ENCODE measurements at places on chromosomes 1 and 21.
A peak's percentile ranks its signal among the peaks of the same experiment; 100 is the strongest.

DNA sequence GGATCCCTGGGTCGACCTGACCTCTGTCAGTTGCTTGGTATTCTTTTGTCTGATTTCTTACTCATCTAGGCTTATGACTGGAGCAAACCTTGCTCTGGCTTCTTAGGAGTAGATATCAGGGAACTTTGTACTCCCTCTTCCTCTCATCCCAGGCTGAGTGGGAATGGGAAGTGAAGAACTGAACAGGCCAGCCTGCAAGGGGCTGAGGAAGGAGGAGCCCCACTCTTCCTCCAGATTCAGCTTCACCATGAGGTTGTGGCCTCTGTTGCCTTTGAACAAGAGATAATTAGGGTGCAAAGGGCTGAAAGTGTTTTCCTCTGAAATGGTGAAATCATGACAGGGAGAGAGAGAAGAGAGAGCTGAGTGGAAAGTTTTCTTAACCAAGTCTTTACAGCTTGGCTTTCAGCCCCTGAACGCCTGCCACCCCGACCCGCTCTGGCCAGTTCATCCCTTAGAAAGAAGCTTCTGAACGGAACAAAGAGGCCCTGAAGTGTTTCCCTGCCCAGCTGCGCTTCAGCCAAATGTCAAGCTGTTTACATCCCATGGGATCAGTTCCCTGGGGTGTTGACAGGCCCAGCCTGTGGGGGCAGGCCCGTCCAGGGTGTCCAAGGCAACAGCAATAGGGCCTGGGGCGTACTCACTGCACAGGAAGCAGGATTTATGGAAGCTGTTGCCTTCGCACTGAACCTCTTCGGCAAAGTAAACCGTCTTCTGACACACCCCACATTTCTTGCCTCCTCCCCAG lies 11.2 kb downstream of the CSRP1 start:
- DNase-seq, result peak; percentile 16

GRCh38 chr1:92411511-92411910 lies 75.2 kb downstream of the GFI1 start:
- DNase-seq, result no peak

DNA sequence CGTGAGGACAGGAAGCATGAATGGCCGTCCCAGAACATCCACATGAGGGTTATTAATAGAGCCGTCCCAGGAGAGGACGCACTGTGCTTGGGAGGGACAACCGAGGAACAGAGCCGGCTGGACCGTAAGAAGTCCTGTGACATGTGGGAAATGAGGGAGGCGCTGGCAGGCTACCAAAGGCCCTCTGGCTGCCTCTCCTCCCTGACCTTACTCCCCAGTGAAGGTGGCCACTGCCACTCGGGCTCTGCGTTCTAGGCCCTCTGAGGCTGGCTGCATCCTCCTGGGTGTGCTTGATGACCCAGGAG lies 15.5 kb upstream of the NPPB start:
- DNase-seq, result no peak

DNA sequence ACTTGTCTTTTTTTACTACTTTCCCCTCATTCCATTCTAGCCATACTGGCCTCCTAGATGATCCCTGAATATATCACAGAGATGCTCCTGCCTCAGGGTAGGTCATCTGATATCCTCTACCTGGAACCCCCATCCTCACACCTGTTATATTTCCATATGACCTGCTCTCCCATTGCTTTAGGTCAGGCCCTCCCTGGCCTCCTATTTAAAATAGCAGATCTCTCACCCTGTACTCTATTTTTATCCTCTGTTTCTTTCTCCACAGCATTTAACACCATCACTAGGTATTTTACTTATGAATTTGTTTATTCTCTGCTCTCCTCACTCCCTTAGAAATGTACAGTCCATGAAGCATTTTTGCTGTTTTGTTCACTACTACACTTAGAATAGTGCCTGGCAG lies 13.6 kb downstream of the PIK3R3 start:
- no peak for DNase-seq

DNA sequence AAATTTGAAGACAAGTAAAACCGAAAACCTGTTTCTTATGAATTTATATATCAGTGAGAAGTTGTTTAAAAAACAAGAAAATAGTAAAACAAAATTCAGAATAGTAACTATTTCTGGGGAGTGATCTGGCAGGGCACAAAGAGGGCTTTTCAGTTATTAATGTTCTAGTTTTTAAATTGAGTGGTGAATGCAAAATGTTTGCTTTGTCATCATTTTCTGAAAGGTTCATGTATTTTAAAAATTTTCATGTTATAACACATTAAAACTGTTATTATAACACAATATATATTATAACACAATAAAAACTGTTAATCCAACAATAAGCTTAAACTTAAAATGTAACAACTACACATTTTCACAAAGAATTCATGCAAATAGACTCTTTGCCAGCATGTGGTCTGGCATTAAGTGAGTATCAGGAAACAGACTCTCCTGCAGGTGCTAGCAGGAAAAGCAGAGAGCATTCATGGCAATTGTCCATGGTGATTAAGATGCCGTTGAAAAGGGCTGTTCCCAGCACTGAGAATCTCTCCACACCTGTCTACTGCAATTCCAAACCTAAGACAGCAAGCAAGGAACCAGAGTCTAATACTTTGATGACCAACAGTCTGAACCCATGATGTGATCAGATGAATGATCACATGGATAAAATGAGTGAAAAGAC lies 204.9 kb downstream of the TBX15 start:
- peak; percentile 9 for DNase-seq

GRCh38 chr1:241840164-241840563 lies 7.8 kb upstream of the EXO1 start:
- DNase-seq, result no peak

GRCh38 chr1:206664740-206665139 lies 20.0 kb upstream of the MAPKAPK2 start:
- DNase-seq, result no peak

DNA sequence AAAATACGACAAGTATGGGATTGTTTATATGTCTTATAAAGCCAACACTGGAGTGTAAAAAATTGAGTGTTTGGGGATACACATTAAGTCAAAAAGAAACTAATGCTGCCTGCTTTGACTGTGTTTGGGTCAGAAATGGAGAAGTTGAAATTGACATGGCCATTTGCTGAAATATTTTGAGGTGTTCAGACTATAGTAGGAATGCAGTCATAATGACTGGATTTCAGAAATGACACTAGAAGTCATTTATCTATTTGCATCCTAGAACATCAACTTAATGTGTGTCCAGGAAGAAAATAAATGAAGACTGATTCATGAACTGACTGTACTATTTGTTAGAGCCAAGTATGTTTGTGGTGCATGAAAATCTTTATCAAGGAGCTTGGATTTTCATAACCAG lies 28.4 kb downstream of the RASAL2 start:
- no peak for DNase-seq

DNA sequence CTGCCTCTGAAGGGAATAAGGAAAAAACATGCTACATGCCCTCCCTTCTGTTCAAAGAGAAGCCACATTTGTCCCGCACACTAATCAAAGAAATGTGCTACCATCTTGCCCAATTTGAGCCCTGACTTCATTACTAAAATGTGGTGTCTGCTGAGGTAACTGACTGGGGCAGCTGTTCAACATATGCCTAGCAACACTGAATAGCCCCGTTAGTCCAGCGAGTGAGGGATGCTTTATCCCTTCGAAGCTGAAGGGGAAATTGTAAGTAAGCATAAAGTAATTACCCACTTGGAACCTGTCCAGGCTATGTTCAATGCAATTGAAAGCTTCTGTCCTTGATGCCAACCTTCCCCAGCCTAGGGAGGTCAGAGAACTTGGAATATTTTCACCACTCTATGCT lies 310.6 kb downstream of the SEC16B start:
- DNase-seq, result no peak

GRCh38 chr21:14672466-14672865 lies 126.4 kb upstream of the SAMSN1 start:
- no peak for DNase-seq

DNA sequence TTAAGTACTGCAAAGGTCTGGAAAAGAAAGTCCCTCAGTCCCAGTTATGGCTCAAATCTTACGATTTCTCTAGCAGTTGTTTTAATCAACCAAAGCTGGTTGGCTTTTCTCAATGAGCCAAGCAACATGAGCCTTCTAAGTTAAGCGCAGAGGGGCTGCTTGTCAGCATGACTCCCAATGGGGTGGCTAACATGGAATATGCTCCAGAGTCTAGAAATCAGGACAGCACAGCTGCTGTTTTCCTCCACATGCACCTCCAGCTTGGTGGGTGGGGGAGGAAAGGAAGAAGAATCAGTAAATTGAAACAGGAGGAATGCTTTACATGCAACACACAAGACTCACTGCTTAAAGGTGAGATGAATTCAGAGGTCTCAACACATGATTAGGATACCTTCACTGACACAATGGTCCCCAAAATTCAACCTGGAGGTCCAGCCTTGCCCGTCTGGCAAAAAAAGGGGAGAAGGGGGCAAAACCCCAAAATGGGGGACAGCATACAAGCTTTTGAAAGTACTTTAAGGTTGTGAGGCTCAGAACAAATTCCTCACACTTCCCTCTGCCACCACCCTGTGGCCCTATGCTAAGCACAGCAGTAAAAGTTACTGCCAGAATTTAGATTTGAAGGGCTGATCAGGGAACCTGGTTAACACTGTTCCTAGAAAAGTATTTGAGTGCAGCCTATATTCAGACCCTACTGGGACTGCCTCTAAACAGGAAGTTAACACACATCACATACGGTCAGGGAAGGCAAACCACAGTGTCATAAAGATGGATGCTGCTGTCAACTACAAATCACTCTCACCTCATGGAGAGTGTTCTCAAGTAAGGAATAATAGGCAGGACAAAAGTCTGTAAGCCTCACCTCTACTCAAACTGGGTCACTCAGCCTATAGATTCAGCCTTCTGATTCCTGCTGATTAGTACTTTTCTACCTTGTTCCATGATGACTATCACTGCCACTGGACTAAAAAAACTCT lies 2.6 kb downstream of the GATAD2B start:
- no peak for DNase-seq

GRCh38 chr1:31768939-31769704 lies 5.0 kb upstream of the ADGRB2 start:
- no peak for DNase-seq
